ENCODE measurements at places on chromosomes 2 and 18. TPM values are rescaled to one million over a fixed set of nuclear protein-coding genes. Genes with fewer than 3 reads are reported as not detected.

DNA sequence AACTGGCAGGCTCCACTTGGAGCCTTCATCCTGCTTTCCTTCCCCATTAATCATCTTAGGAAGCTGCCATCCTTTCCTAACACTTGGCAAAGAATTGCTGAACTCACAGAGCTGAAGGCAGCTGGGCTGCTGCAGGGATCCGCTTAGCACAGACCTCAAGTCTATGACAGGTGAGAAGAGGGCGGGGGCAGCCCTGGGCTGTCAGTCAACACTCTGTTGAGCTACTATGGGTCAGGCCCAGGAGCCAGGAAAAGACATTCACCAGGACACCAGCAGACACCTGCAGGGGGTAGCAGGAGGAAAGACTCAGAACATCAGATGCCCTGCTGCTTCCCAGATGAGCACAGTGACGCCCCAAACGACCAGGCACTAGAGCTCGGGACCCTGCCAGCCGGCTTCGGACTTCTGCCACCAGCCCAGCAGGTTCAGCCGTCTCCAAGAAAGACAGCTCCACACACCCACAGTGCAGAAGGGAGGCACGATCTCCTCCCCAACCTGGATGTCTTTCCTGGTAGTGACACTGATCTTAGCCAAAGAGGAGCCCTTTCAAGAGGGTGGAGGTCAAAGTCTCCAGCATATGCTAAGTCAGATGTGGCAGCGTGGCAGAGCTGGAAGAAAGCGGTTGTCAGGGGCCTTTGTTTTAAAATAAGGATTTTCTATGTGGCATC, 55.2 kb downstream of the SNORC start:
- DNase-seq, result no peak

DNA sequence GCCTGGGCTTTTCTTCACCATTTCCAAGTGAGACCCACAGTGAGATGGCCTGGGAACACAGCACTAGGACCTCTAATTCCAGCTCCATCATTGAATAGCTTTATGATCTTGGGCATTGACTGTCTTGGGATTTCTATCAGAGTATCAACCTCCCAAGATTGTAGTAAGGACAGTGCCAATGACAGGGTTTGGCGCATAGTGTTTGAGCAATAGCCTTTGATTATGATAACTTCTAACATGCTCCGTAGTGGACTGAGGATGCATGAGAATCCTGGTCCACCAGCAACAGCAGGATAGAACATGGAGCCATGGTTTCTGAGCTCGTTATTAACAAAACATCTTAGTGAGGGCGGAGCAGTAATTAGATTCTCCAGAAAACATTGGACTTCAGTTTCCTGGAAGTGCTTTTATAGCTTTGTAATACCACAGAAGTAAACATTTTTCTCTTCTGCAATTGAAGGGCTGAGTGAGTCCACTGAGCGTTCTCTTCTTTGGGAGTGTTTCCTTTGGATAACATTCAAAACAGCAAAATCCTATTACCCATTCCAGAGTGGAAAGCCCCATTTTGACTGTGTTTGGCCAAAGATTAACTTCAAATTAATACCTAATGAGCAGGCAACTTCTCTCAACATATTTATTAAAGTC, 63.7 kb downstream of the IL1R2 start:
- no peak for DNase-seq

GRCh38 chr2:108921096-108922030, 67.7 kb downstream of the EDAR start:
- DNase-seq, result no peak

GRCh38 chr2:205496370-205496769, 185.9 kb upstream of the NRP2 start:
- DNase-seq, result no peak

- no peak for DNase-seq
Observed at GRCh38 chr2:67581751-67582150, 184.6 kb downstream of the ETAA1 start.

GRCh38 chr18:62138461-62139235, 48.2 kb downstream of the PIGN start:
- no peak for DNase-seq

DNA sequence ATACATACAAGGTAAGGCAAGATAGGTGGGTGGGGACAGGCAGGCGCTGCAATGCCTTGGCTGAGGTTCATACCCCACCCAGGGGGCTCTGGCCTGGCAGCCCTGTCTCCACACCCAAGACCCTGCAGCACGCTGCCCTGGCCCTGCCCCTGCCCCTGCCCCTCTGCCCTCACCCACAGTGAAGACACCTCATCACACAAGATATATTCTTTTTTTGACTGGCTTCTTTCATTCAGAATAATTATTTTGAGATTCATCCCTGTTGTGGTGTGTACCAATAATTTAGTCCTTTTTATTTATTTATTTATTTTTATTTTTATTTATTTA, 11.4 kb upstream of the B3GNT7 start:
- DNase-seq, result no peak

DNA sequence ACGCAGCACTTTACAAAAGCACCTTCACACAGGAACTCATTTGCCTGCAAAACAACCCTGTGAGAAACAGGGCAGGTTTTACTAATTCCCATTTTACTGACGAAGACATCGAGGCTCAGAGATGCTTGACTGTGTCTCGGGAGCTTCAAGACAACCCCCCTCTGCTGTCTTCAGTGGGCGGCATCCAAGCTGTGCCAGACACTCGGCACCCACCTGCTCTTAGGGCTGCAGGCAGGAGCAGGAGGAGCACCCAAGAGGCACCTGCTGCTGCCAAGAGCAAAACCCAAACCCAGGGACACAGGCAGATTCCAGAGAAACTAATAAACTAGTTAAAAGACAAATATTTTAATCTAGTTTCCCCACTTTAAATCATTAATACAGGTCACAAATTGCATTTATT, 67.9 kb downstream of the PPP4R1 start:
- DNase-seq, result no peak

DNA sequence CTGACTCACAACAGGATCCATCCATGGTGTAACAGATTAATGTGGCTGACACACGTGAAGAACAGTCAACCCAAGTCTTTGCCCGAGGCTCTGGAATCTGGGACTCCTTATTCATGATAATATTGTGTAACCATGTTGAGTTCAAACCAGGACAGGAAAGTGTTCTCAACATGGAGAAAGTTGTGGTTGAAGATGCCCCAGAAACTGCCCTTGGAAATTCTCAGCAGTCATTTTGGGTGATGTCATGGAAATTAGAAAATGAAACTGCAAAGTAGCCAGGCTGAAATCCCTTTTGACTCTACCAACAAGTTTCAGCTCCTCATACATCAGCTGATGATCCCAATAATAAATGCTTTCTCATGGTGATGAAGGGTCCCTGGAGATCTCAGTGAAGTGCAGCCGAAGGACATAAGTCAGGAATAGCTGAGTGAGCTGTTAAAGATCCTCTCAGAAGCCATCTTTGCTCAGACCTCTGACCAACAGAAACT, 307.7 kb downstream of the TNS1 start:
- DNase-seq, result no peak

DNA sequence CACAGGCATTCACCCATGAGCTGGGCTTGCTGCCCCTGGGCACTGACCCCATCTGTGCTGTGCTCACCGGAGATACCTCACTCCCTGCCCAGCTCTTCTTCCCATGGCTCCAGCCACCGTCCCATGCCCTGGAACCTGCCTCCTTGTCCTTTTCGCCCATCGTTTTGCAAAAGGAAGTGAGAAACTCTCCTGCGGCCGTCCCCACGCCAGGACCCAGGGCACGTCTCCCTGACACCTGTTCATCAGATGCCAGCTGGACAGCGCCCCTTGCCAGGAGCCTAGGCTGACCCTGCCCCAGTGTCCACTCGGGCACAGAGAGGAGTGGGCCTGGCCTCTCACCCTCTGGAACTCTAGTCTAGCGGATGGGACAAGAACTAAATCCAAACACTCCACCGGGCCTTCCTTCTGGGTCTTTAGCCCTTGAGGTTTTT, 238.6 kb downstream of the SEPTIN10 start:
- no peak for DNase-seq

- DNase-seq, result no peak
Observed at GRCh38 chr2:124961132-124961531, 936.0 kb downstream of the CNTNAP5 start.

DNA sequence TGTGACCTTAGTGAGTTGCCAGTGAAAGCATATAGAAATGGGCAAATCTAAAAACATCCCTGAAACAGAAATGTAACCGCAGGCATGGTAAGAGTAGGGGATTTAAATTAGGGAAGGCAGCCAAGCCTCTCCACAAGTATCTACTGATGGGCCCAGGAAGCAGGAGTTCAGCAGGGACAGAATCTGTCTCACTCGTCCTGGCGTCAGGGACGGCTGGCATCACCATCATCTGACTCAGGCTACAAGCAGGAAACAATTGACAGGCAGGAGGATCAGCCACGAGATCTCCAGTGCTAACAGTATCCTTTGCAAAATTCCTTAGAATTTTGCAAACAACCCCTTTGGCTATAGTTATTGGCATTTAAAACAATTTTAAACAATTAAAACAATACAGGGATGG, 61.3 kb downstream of the SMAD4 start:
- no peak for DNase-seq

DNA sequence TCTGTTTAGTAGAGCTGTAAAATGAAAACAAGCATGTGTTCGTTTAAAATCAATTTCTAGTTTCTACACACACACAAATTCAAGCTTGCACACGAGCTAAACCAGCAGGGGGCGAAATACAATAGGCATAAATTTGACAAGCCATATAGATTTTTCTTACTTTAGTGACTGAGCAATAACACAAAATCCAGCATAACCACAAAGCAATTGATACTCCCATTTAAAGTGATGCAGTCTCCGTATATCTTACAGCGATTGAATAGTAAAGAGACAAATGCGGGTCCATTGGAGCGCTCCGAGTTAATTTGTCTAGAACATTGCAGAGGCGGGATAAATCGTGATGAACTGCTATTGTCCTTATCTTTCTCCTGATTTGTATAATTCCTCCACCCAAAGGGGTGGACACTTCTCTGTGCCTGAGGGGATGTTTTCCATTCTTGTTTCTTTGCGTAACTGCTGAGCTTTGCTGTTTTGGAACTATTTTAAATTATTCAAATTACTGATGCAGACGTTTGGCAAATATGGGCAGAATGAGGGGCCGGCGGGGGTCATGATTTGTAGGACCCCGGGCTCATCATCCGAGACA, 1.2 kb upstream of the AFTPH start:
- peak; percentile 75 for DNase-seq

- DNase-seq, result no peak
Observed at GRCh38 chr18:78429127-78430108, 550.2 kb upstream of the SALL3 start.

DNA sequence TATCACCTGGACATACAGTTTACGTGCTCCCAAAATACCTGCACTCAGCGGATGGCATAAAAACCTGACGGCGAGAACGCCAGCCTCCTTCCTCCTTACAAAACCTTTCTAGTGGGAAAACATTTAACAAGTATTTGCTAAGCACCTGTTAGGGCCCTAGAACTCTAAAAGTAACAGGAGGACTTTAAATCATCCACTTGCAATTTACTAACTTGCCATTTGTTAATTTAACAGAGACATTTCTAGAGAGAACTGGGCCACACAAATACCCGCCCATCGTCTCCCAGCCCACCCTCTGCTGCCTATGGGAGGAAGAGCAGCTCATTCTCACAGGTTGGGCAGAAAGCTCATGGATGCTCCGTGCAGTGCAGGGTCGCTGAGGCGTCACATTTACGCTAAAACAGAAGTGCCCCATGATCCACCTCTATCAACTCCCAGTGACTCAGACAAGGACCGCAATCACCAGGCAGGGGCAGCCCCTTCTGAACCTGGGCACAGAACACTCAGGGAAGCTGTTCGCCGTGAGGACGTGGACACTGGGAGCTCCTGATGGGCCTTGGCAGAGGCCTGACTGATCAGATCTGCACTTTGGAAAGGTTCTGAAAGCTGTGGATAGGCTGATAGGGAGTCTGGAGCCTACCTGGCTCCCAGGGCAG, 106.9 kb downstream of the HDAC4 start:
- DNase-seq, result no peak

EFR3B gene
- polyA plus RNA-seq, result 5.7 TPM

TNFAIP6 gene
- 1.8 TPM for polyA plus RNA-seq

SLC14A1 gene
- 2.5 TPM for polyA plus RNA-seq

Measured in right renal pelvis (tissue), 4 donors.